Stimulated activated CD4-positive, alpha-beta T cell treated with anti-CD3 and anti-CD28 coated beads, TNF-alpha, amount 100 ng/mL, for 24 hours (primary cell): ENCODE measurements at places on chromosomes 12 and 14.

- DNase-seq: no peak
Observed at GRCh38 chr12:113473942-113474341, 2.3 kb upstream of the LHX5 start.

DNA sequence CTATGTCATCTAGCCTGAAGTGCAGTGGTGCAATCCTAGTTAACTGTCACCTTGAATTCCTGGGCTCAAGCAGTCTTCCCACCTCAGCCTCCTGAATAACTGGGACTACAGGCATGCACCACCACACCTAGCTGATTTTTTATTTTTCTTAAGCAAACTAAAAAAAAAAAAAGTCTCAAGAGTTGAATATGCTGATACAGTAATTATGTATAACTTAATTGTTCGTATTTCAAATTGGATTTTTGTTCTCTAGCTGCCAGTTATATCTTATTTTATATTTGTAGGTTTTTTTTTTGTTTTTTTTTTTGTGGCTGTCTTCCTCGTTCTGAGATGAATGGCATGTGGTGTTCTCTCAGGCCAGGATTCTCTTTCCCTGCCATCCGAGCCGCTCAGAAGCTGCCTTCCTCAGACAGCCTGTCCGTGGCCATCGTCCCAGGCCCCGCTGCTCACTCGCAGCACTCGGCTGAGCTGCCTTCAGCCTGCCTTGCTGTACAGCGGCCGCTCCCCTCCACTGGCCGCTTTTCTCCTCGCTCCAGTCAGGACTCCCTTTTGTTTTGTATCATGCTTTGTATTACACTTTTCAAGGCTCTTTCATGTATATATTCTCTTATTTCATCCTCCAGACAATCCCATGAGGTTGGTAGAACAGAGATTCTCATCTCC, 53.3 kb downstream of the WDR20 start:
- no peak for DNase-seq

DNA sequence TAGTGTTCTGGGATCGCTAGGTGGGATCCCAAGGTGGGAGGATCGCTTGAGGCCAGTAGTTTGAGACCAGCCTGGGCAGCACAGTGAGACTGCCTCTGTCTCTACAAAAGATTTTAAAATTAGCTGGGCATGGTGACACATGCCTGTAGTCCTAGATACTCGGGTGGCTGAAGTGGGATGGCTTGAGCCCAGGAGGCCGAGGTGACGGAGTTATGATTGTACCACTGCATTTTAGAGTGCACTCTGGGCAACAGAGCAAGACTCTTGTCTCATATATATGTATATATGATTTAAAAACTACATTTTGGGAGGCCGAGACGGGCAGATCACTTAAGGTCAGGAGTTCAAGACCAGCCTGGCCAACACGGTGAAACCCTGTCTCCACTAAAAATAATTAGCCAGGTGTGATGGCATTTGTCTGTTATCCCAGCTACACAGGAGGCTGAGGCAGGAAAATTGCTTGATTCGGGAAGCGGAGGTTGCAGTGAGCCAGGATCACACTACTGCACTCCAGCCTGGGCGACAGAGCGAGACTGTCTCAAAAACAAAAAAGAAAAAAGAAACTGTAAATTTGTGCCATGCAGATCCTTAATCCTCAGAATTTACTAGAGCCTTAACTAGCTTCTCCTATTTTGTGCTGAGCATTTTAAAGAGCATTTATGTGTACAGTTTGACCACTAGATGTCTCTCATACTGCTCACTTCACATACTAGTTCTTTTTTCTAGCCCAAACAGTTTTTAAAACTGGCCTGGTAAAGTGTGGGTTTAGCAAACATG, 114.8 kb downstream of the MON2 start:
- DNase-seq: no peak

DNA sequence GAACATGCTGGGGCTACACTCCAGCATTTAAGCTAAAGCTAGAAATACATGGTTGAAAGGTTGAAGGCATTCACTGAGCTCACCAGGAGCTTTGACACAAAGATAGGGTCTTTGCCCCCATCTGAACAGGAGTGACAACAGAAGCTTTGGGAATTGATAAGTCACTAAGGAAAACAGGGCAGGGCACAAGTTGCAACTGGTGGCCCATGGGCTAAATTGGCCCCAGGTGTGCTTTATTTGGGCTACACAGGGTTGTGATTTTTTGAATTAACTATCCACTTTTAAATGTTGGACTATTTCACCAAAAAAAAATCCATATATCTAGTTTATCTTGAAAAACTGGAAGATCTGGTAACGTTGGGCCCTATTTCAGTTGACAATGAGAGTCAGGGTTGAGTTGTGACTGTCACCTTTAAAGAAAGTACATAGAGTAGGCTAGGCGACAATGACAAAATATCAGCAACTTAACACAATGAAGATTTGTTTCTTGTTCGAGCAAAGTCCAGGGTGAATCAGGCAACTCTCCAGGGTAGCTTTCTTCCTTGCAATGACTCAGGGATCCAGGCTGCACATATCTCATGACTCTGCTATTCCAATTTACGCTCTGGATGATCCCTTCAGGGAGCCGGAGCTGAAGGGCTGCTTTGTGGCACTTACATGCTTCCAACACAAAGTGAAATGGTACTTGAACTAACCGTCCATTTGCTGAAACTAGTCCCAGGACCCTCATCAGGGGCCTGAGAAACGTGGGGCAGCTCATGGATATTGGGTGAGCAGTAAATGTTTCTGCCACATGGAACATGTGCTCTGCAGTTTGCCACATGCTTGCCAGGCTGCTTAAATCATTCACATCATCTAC, 13.3 kb upstream of the EIF4B start:
- DNase-seq: no peak

- DNase-seq: no peak
Observed at GRCh38 chr14:92984896-92985295, 61.9 kb downstream of the CHGA start.

- DNase-seq: no peak
Observed at GRCh38 chr14:70595443-70596185, 4.8 kb downstream of the MED6 start.

DNA sequence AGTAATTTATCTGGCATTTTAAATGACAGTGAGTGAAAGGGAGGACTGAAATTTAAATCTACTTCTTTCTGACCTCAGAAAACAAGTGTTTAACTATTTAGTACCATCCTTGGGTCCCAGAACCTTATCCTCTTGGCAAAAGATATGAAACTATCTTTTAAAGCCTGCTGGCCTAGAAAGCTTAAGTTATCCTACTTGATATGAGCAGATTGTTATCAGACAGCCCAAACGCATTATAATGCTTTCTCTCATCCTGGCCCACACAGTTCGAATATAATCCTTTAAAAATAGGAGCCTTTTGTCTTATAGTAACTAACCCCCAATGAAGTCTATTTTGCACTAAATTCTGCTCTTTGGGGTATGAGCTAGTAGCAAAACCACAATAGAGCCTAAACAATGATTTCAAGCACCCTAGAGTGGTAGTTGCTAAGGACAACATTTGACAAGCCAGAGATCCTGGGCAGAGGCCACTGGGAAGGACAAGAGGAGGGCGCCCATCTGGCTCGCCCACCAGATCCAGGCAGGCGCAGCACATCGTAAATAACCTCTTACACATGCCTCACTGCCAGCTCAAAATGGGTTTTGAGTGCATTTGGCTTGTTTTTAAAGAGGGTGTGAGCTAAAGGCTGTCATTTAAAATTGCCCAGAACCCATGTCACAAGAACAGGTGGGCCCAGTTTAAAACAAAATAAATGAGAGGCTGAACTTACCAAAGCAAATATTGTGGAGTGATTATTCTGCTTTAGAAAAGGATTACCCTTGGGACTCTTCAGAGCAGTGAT, 37.7 kb upstream of the CRY1 start:
- no peak for DNase-seq

DNA sequence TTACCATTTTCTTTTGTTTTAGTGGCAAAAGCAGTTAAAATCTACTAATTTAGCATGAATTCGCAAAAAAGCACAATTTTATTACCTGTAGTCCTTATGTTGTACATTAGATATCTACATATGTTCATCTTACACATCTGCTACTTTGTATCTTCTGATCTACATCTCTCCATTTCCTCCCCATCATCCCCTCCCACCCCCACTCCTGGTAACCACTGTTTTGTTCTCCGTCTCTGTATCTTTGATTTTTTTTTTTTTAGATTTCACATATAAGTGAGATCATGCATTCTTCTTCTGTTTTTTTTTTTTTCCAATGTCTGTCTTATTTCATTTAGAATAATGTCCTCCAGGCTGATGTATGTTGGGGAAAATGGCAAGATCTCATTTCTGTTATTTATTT, 922.7 kb downstream of the VRK1 start:
- no peak for DNase-seq

- no peak for DNase-seq
Observed at GRCh38 chr14:101191101-101191720, 287.7 kb upstream of the RTL1 start.

DNA sequence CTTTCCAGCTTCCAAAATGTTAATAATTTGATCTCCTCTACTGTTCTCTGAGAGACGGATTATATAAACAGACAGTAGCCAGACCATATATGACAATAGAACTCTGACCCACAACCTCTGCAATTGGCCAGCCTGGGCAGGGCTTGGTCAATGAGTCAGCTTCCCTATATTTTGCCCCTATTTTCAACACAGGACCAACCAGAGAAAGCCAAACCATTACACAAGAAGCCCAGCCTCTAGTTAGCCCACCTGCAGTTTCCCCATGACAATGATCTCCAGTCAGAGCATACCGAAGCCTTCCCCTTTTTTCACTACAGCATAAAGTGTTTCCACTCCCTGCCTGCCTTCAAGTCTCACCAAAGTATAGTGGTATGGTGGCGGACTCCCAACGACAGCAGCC, 7.6 kb upstream of the EXD2 start:
- DNase-seq: no peak

- DNase-seq: no peak
Observed at GRCh38 chr12:119840582-119840981, 36.5 kb downstream of the CIT start.

GRCh38 chr12:80321653-80322052, 122.4 kb upstream of the PTPRQ start:
- no peak for DNase-seq

DNA sequence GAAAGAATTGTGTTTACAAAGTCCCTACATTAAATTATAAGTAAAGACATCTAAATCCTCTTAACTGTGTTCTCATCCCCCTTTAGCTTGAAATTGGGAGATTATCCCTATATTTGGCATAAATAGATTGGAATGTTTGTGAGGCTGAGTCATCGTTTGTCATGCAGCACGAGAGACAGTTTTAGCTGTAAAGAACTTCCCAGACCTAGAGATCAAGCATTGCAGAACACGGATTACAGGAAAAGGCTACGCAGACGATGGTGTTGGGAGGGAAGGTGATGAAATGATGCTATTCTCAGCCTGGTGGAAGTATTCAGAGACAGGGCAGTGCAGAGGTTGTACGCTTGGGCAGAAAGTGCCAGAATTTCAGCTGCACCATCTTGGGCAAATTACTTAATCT, 93.8 kb downstream of the PTPRB start:
- DNase-seq: no peak

GRCh38 chr12:69633061-69633460, 22.4 kb upstream of the LRRC10 start:
- no peak for DNase-seq

DNA sequence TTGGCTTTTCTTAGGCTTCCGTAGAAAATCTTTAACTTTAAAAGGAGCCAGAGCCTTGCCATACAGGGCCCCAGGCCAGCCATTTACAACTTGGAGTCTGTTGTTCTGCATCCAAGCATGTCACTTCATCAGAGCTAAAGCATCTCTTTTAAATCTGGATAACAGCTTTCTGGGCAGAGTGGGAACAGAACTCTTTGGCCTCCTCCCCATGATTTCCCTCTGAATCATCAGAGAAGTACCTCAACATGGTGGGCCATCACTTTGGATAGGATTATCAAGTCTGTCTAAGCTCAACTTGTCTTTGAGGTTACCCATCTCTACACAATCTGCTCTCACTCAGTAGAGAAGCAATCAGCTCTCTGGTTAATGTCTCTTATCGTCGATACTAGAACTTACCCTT, 170.9 kb downstream of the SLC6A15 start:
- no peak for DNase-seq

DNA sequence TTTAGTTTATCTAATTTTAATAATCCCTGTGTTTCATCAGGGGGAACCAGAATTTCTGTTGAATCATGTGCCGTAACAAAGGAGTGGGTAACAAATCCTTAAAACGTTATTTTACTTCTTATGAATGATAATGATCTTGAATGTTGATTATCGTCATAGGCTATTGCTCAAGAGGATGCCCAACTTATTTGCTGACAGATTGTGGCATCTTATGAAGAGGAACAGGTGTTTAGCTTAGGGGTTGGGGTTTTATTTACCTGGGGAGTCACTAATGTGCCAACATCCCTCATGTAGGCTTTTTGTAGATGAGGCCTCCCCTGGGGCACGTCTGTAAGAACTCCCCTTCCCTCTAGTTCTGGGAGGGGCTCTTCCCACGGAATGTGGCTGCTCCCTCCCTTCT, 32.4 kb upstream of the TMX1 start:
- no peak for DNase-seq

DNA sequence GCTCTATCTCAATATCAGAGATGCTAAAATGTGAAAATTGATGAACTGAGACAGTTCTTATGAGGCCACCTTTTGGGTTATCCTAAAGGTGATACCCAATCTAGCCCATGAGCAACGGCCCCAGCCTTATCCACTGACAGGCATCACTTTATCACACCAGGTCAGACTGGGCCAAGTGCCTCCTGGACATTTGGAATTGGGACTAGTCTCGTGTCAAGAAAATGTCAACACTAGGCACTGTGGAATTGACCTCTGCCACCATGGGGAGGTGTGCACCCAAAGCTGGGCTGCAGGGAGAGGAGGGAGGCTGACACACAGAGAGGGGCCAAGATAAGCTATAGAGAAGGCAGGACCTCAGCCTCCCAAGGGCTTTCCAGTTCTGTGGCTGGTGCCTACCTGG, 78.5 kb upstream of the ZFP36L1 start:
- no peak for DNase-seq

DNA sequence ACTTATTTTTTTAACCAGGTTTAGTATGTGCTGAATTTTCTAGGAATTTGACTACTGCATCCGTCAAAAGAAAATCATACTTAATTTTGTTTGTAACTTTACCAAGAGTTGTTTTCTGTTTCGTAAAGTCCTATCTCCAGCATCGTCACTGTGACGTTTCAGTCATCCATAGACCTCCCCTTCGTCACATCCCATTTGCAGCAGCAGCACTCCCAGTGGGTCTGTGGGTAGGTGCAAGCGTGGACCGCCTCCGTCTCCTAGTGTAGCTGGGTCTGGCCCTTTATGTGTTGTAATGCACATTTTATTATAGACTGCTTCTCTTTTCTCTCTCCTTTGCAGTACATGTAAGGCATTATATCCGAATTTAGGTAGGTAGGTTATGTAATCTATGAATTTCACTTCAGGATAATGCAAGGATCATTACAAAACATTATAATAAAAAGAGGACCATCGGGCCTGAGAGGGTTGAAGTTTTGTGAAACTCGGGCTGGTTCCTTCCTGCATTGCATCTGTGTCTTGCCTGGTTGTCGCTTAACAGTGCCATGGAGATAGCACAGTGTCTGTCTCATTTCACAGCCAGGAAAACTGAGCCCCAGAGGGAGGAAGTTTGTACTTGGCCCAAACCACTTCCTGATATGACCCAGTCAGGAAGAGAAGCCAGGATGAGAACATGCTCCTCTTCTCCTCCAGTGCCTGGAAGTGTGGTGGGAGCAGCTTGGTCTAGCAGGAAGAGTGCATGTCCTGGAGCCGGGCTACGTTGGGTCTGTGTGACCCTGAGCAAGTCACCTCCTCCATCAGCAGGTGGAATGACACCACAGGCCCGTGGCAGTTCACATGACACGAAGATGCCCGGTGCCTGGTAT, 41.3 kb downstream of the EVL start:
- no peak for DNase-seq

- DNase-seq: no peak
Observed at GRCh38 chr12:56001487-56002100, 4.5 kb downstream of the SUOX start.
